ENCODE measurements at places on chromosomes 13 and 19. TPM values are rescaled to one million over a fixed set of nuclear protein-coding genes. Genes with fewer than 3 reads are reported as not detected.

Gene C13orf42
- not detected for polyA plus RNA-seq

DNA sequence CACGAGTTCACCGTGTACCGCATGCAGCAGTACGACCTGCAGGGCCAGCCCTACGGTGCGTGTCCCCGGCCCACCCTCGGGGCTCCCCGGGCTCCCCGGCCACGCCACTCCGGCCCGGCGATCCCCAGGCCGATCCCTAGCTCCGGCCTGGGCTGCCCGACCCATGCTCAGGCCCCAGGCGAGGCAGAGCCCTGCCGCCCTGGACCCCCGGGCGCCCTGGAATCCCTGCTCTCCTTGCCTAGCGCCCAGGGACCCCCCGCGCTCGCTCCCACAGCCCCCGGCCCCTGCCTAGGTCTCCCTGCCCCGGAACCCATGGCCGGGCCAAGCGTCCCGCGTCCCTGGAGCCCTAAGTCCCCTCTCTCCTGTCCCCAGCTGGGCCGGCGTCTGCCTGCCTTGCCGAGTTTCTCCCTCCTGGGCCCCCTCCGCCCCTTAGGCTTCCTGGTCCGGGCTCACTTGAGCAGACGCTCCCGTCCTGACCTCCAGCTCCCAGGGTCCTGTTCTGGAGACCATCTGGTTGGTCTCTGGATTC is 494 bp downstream of the NCLN start:
- peak; percentile 47 for DNase-seq

DNA sequence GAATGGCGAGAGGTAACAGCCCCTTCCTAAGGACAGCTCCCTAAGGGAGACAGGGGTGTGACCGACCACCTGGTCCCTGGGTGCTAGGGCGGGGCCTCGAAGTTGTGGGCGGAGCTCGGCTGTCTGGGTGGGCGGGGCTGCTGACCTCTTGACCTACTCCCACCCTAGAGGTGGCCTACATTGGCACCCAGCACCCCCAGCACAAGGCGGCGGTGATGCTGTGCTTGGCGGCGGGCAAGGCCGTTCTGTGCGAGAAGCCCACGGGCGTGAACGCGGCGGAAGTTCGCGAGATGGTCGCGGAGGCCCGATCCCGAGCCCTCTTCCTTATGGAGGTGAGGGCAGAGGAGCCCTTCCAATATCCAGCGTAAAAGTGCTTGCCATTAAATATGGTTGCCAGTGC is 2.4 kb downstream of the DHDH start:
- DNase-seq = no peak

DNA sequence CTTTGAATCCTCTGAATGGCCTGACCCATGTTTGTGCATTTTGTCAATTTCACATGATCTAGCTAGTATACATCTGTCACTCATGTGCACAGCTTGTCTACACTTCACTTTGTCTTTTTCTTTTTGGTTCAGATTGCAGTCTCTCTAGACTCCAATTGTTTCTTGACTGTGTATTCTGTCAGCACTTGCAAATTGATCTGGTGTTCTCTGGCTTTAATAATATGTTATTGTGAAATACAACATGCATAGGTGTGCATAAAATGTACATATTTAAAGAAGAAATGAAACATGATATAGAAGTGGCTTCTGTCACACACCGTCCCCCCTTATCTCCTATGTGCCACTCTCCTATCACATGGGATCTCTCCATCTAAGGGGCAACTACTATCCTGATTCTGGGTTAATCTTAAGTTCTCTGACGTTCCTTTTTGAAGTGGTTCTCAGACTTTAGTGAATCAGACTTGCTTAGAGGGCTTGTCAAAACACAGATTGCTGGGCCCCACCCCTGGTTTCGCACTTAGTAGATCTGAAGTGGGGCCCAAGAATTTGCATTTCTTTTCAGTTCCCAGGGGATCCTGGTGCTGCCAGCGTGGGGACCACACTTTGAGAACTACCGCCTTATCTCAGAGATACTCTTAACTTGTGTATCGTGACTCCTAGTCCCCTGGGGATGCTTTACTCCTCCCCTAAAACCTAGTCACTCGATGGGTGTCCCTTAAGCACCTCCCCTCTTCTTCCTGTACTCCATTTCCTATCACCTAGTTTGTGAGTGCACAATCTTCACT is 5.8 kb downstream of the KRTDAP start:
- DNase-seq = no peak

DNA sequence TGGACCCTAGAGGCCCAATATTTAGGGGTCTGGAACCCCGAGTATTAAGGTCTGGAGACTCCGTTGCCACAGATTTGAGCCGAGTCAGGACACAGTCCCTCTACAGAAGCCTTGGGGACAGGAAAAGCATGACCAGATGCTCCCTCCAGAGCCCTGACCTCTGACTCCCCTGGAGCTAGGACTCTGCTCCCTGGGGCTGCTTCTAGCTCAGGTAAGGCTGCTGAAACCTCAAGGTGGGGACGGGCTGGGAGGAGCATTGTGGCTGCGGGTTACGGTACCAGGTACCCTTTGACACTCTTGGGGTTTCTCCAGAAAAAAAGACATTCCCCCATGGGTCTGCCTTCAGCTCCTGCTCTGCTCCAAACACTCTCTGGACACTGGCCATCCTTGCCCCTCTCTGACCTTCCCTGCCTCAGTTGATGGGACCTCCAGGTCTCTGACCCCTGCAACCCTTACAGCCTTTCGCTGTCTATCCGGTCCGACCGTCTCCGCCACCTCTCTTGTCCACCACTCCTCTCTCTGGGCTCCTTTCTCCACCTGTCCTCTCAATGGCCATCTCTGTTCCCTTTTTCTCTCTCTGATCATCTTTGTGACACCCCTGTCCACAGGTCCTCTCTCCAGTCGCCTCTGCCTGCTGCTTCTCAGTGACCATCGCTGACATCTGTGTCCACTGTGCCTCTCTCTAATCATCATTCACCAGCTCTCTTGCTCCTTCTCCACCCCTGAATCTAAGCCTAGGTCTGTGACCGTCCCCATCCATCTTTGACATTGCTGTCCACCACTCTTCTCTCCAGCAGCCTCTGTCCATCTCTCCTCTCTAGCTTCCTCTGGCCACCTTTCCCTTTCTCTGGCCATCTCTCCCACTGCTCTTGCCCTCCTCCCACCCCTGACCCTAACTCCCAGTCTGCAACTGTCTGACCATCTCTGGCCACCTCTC is 1.4 kb downstream of the LRFN3 start:
- DNase-seq = peak; percentile 18

DNA sequence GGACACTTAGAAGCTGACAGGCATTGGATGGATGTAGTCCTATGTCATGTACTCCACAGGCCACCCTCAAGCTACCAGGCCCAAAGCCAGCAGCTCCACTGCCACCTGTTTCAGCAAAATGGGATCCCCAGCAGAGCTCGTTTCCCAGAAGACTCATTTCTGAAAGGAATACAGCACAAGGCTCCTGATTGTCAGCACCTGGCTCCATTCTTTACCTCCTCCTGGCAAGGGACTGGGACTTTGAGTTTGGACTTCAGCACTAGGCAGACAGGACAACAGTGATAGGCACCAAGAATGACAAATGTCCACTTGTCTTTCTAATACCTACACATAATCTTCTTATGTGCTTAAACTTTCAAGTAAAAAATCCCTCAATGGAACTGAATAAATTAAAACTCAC is 150.4 kb upstream of the RXFP2 start:
- no peak for DNase-seq

- no peak for DNase-seq
Measured at GRCh38 chr13:51564252-51564651, 20.0 kb upstream of the WDFY2 start.

GRCh38 chr13:95677564-95678266 is 776 bp downstream of the DNAJC3 start:
- peak; percentile 65 for DNase-seq

DNA sequence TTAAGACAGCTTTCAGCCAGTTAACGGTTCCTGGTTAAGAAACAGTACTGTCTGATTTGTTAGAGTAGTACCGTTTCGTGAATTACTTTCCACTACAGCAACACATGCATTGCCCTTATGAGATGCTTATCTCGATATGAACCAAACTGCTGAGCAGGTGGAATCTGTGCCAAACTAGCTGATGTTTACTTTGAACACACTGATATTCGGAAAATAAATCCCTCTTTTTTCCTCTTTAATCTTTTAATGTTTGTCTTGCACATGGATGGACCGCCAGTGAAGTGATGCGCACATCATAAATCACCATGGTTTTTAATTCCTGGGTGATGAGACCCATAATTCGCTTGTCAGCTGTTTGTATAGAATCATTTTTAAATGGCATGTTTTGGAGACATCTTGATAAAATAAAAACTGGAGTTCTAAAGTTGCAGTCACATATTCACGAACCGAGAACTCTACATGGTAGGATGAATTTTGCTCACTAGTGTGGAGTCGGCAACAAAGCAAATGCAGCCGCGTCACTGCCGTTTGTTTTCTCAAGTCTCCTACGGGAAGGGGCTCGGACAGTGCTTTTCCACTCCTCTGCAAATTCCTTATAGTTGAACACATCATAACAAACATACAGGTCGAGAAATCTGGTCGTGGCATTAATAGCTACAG is 1.1 kb downstream of the GJA3 start:
- peak; percentile 73 for DNase-seq

GRCh38 chr13:113273851-113274590 is 23.0 kb upstream of the LAMP1 start:
- DNase-seq = peak; percentile 88

DNA sequence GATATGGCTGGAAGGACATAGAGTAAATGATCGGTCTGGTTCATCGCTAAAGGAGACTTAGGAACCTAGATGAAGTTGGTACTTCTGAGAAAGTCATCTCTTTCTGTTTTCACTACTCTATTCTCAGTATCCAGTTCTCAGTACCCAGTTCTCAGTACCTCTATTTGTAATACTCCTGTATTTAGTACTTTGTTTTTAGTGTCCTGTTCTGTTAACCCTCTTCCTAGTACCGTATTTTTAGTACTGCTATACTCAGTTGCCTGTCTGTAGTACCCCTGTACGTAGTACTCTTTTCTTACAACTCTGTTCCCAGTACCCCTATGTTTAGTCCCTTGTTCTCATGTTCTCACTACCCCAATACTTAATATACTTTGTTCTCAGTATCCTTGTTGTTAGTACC is 1.2 kb downstream of the RFXAP start:
- peak; percentile 24 for DNase-seq

DNA sequence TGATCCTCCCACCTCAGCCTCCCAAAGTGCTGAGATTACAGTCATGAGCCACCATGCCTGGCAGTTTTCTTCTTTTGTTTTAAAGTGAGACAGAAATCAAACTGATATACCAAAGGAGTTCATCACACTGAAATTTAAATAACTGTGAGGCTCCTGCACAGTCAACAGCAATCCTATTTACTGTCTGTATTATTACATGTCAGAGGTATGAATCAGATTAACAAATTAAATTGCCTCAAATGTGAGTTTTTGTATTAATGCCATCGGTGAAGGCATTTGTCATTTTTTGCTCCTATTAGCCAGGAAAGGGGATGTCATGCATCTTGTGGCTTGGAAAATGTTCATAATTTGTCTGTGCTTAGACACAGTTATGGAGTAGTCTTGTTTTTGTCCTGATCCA is 20.4 kb downstream of the DCT start:
- no peak for DNase-seq

DNA sequence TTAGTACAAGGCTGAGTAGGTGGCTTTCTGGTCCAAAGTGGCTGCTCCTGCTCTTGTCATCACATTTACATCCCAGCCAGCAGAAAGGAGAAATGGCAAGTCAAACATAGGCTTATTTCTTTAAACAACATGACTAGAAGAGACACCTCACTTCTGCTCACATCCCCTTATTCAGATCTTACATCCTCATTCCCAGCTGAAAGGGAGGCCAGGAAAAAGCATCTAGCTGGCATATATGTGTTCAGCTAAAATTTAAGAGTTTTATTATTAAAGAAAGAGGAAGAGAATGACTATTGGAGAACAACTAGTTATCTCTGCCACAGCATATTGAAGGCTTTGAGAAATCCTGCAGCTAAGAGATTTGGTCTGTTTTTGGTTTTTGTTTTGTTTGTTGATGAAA is 34.1 kb downstream of the RGCC start:
- no peak for DNase-seq

- no peak for DNase-seq
Measured at GRCh38 chr13:48593536-48593935, 60.2 kb upstream of the CYSLTR2 start.

Measured in GM23248 (cell line).